Putamen (tissue), 1 donor: ENCODE measurements at places on chromosomes 12 and 14.

DNA sequence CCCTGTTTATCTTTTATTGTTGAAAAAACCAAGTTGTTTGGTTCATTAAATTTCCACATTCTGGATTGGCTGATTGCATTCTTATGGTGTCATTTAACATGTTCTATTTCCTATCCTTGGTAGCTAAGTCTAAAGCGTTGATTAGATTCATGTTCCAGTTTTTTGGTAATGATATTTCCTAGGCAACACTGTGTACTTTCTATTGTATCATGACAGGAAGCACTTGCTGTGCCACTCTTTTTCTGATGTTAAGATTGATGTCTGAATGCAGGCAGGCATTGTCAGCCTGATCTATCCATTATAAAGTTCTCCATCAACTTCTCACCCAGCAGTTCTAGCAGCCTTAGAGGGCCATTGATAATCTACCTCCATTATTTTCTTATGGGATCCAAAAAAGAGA lies 91.1 kb upstream of the ARID2 start:
- DNase-seq = no peak

- no peak for DNase-seq
Observed at GRCh38 chr14:28298156-28298555, 468.4 kb upstream of the FOXG1 start.

DNA sequence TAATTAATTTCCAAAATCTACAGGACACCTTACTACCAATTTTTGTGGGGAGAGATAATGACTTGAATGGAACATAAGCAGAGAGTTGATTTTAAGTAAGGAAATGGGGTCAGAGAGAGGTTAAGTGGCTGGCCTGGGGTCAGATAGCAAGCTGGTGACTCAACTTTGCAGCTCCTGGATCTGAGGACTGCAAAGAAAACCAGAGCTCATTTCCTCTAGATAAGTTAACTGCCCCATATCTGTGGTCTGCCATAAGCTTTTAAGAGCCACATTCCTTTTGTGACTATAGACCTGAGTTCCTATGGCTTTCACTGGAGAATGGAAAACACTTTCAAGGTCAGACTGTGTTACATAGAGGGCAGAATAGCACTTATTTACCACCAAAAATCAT lies 201.2 kb upstream of the PRICKLE1 start:
- DNase-seq = no peak

- peak; percentile 59 for DNase-seq
Observed at GRCh38 chr12:68358532-68359485, 26.6 kb upstream of the MDM1 start.

- peak; percentile 50 for DNase-seq
Observed at GRCh38 chr12:104189915-104190555, 25.5 kb upstream of the TXNRD1 start.

DNA sequence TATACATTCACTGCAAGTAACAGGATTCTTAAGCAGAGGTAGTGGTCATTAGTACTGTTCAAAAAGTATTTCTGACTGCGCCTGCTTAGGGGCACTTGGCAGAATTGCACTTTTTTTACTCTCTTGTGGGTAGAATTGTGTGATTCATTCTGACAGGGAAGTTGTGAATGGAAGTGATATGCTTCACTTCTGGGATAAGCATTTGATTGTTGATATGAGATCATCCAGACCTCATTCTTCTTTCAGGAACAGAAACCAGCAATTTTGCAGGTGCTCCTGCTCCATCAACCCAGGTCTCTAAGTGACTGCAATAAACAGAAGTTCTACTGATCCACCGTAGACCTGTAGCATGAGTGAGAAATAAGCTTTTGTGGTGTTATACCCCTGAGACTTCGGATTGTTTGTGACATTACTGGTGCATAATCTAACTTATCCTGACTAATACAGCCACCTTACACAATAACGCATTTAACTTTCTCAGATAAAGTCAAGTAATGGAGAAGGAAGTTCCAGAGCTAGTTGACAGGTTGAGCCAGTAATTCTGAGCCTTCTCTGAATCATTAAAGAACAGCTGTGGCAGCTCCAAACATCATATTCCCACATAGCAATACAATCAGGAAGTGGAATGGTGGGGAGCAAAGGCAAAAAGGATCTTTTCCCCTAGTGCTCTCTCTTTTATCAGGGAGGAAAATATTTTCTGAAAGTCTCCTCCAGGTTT lies 387.9 kb downstream of the SYT1 start:
- no peak for DNase-seq

DNA sequence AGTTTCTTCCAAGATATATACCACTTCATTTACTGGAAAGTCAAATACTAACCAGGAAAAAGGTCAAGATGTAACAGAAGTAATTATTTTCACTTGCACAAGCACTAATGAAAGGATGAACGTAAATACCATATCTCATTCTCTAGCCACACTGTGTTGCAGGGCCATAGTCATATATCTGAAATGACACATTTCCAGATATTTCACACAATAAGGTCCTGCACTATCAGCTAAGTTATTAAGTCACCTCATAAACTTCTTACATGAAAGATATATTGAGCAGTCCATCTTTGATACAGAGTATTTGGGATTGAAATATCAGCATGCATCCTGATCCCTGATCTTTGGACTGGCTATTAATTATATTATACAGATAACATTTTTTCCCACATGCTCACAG lies 783.3 kb upstream of the MGAT4C start:
- DNase-seq = no peak

DNA sequence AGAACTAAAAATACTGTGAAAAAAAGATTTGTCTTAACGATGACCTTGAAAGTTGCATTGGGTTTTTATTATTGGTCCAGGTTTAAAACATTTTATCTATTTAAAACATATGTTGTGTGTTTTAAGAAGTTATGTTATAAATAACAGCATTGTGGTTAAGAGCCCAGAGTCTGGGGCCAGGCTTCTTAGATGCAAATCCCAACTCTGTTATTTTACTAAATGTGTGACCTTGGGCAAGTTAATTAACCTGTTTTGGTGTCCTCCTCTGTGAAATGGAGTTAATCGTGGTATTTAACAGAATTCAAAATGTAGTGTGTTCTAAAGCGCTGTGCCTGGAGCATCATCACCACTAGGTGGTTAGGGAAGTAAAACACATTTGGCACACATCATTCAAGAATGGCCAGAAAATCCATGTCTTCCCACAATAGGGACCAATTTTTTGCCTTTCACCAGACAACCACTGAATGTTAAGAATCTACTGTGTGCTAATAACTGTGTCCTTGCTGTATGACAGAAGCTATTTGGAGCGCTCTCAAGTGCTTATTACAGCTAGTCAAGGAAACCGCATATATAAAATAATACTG lies 133.3 kb downstream of the MON2 start:
- DNase-seq = no peak

GRCh38 chr12:3203713-3204112 lies 126.5 kb downstream of the TSPAN9 start:
- DNase-seq = no peak

GRCh38 chr14:50229681-50230080 lies 1.7 kb downstream of the SOS2 start:
- no peak for DNase-seq

DNA sequence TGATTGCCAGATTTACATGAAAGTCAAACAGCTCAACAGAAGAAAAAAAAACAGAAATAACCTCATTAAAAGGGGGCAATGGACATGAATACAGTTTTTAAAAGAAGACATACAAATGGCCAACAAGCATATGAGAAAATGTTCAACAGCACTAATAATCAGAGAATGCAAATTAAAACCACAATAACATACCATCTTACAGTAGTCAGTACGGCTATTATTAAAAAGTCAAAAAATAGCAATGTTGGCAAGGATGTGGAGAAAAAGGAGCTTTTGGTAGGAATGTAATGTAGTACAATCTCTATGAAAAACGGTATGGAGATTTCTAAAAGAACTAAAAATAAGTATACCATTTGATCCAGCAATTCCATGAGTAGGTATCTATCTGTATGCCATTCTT lies 272.1 kb downstream of the CEP128 start:
- DNase-seq = no peak

- no peak for DNase-seq
Observed at GRCh38 chr12:131693149-131693548, 17.7 kb upstream of the SFSWAP start.

- DNase-seq = no peak
Observed at GRCh38 chr14:70654632-70655031, 12.9 kb downstream of the TTC9 start.
